ENCODE measurements at places on chromosomes 16 and 17. TPM values are rescaled to one million over a fixed set of nuclear protein-coding genes. Genes with fewer than 3 reads are reported as not detected.

GRCh38 chr16:3988011-3988410 is 107.5 kb upstream of the CREBBP start:
- no peak for DNase-seq

DNA sequence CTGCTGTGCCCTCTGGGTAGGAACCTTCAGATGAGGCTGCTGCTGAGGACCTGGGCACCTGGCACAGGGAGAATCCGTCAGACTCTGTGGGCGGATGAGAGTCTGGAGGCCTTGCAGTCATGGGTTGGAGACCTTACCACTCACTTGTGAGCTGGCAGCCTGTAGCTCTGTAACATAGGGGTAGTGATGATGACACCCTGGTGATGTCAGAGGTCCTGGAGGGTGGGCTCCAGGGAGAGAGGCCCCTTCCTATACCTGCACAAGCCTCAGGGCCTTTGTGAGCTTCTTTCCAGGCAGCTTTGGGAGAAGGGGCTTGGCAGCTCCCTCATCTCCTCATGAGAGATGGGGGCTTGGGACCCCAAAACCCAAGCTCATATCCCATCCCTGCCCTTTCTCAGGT is 1.6 kb downstream of the MIEF2 start:
- DNase-seq = no peak

DNA sequence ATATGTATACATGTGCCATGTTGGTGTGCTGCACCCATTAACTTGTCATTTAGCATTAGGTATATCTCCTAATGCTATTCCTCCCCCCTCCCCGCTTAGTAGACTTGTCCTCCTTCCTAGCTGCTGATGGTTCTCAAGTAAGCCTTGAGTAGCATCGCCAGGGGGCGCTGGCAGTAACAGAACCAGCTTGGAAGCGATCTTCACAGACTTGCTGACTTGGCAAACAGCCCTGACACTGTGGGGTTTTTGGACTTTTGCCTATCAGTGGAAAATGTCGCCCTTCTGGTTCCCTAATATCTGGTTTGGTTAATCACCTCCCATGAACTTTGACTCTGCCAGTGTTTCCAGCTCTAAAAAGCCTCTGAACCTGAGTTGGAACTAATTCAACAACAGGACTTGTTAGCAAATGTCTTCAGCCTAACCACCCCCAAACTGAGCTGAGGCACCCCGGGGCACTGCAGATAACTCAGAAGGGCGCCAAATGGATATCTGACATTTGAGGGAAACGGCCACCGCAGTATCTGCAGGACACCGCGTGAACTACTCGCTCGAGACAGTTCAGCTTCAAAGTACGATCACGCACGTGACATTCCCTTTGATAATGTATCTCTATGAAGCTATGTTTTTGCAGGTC is 15.4 kb upstream of the SPATA32 start:
- DNase-seq = no peak

DNA sequence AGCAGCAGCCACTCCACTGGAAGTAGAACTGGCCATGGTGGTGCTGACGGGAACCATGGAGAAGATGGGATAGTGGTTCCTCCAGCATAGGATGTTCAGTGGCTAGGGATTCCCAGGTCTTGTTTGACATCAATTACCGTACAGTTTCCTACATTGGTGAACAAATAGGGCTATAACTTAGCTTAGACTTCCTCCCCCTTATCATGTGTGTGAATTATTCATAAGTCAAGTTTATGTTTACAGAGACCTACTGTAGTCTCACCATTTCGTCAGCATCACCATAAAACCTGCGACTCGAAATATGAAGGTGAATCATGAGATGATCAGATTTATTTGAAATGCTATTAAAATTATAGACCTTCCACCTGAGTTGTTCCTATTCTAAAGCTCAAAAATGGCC is 1.2 kb downstream of the KRTAP2-3 start:
- no peak for DNase-seq

DNA sequence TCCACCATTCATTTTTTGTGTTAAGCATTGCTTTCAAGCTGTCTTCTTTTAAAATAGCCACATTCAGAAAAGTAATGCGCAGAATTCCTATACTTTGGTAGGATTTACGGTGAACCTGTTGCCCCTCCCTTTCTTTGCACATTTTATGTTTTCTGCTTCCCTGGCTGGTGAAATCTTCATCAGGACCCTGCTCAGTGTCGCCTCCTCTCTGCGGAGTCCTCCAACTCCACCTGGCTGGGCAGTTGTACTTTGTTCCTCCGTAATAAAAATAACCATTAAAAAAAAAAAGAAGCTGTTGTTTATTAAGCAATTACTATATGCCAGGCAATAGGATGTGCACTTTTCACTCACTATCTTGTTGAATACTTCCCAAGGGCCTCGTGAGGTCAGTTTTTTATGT is 2.9 kb downstream of the UMOD start:
- no peak for DNase-seq

The HDAC5 gene
- total RNA-seq = 86.9 TPM

The FOXJ1 gene
- not detected for total RNA-seq

DNA sequence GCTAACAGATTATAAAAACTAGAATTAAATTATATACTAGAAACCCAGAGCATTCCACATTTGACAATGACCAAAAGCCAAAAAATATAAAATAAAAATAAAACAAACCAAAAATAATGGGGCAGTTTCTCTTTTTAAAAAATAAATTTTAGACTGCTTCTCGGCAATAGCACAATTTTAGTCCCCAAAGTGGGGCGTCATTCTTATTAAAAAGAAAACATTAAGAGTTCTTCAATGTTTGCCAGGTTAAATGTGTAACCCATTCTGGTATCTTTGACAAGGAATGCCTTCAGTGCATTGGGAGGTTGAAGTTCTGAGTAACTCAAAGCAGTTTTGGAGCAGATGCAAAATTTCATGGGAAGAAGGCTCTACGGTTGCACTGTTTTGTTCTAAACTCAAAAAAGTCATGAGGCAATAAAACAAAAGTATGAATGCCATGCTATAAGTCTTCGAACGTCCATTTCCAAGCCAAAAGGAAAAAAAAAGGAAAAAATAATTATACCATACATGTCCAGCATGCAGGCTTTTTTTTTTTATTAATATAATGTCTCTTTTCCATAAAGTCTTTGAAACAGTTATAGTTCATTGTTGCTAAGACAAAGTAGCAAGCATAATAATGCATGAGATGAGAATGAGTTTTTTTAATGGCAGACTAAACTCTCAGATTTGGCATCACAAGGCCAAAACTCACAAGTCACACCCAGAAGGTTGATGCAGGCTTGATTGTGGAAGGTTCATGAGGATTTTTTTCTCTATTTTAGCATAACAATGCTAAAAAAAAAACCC is 3.1 kb downstream of the MAF start:
- no peak for DNase-seq

DNA sequence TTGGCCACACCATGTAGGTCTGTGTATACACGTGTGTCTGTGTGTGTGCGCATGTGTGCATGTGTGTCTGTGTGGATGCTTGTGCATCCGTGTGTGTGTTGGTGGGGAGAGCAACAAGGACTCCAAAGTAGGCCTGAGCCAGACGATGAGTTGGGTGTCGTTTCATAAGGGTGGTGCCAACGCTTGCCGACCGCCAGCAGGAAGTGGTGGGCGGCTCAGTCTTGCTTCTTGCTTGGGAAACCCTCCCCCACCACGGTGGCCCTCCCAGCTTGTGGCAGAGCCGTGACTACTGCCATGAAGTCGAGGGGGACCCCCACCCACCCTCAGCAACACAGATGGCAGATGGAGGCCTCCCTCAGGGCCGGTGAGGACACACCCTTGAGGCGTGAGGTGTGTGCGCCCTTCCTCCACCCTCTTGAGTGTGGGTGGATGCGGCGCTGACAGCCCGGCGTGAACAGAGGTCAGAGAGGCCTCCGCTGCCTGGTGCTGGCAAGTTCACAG is 17.5 kb downstream of the SBK1 start:
- no peak for DNase-seq

- no peak for DNase-seq
These were observed 11.0 kb downstream of the C1QTNF1 start for GRCh38 chr17:79034931-79035485.

GRCh38 chr17:45018848-45019711 is 32.4 kb downstream of the DCAKD start:
- DNase-seq = no peak

- no peak for DNase-seq
These were observed 143.7 kb downstream of the CDH8 start for GRCh38 chr16:61892531-61892930.

DNA sequence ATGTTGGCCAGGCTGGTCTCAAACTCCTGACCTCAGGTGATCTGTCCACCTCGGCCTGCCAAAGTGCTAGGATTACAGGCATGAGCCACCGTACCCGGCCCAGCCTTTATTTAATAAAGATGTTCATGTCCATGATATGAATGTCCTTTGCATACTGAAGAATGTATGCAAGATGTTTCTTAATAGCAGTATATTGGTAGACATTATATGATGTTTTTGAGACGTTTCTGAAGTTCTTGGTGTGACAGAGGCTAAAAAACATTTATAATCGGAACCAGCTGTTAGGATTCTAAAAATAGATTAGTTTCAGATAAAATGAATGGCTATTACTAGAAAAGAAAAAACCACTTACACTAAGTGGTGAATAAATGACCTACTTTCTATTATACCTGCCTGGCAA is 11.8 kb downstream of the PDZD9 start:
- no peak for DNase-seq

The TBC1D3E gene
- total RNA-seq = not detected

DNA sequence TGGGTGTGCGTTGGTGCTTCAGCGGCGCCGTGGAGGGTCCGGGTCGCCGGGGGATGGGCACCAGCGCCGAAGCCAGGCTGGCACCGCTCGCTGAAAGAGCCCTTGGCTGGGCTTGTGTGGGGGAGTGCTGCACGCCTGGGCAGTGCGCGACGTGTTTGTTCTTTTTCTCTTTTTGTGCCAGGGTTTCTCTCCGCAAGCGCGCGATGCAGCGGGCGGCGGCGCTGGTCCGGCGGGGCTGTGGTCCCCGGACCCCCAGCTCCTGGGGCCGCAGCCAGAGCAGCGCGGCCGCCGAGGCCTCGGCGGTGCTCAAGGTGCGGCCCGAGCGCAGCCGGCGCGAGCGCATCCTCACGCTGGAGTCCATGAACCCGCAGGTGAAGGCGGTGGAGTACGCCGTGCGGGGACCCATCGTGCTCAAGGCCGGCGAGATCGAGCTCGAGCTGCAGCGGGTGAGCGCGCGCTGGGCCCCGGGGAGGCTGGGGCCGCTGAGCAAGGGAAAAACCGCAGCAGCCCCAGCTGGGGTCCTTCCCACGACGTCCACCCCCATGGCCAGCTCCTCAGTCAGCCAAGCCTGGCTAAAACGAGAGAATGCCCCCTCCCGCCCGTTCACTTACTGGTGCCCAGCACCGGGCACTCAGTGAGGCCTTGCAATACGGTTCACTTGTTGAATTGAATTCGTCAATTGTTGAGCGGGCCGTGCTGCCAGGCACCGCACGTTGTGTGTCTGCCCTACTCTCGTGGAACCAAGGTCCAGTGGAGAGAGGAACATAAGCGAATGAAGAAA is 541 bp downstream of the GPT2 start:
- DNase-seq = no peak

- no peak for DNase-seq
These were observed 23.0 kb downstream of the RARA start for GRCh38 chr17:40331743-40332641.

- DNase-seq = no peak
These were observed 24.0 kb upstream of the ALDH3A1 start for GRCh38 chr17:19771971-19772630.

DNA sequence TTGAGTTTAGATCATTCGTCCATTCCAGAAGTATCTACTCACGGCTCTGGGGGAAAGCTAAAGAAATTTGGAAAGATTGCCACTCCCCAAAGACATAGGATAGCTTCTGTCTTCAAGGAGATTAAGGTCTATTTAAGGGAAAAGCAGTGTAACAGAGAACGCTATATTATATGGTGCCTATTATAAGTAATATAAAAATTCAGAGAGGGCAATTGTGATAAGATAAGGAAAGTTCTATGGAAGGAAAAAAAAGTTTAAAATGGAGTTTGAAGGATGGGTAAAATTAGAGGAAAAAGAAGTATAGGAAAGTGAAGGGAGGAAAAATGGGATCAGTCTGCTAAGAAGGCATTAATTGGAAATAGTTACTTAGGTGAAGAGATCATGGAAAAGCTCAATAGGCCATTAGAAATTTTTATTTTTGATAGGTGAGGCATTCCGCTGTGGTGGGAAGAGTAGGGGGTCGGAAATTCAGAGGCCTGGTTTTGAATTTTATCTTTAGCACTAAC is 690 bp upstream of the CDC27 start:
- DNase-seq = no peak

DNA sequence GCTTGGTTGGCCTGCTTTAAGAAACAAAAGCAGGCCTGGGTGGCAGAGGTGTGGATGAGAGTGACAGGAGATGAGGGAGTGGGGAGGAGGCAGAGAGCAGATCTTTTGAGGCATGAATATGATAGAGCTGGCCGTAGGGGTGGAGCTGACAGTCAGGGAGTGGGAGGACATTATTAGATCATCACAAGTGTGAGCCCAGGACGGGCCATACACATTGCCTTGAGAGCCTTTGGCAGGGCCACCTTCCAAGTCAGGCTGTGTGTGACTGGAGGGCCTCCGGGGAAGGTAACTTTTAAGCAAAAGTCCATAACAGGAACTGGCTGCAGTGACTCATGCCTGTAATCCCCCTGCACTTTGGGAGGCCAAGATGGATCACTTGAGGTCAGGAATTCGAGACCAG is 26.3 kb downstream of the GINS3 start:
- DNase-seq = no peak

DNA sequence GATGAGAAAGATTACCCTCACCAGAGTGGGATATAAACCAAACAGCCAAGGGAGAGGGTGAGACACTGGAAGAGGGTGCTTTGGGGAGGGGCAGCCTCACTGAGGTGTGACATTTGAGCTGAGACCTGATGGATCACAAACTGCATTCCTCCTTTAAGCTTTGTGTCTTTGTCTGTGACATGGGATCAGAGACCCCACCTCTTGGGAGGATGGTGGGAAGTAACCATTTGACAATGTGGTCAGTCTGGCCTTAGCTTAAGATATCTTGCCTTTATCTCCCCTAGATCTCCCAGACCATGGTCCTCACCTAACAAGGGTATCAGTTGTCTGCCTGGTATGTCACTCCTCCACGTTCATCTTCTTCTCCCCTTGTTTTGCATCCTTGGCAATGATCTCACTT is 163.4 kb downstream of the SHISA9 start:
- no peak for DNase-seq

The TM4SF5 gene
- total RNA-seq = not detected

DNA sequence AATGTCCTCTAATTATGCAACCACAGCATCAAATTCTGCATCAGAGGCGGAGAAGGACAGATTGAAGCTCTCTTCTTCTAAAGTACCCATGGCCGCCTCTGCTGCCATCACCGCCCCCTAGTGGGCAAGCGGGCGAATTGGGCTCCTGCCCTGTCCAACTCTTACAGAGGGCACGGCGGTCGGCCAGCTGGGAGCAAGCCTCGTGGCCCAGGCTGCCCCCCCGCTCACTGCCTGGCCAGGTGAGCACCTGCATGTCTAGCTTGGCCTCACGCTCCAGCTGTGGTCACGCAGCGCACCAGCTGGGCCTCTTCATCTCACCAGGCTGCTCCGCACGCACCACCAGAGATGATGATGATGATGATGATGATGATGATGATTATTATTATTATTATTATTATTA is 146.1 kb upstream of the TOM1L1 start:
- DNase-seq = no peak

- no peak for DNase-seq
These were observed 57.8 kb downstream of the STH start for GRCh38 chr17:46056800-46057304.

- no peak for DNase-seq
These were observed 19.8 kb upstream of the PIK3R6 start for GRCh38 chr17:8887301-8887700.
